Progenitor cell of endocrine pancreas (in vitro differentiated cells): ENCODE measurements at places on chromosomes 12 and 14.

- no peak for DNase-seq
These were observed 73.3 kb downstream of the ERC1 start for GRCh38 chr12:1064317-1064716.

GRCh38 chr14:31993521-31993951 lies 83.6 kb upstream of the ARHGAP5 start:
- no peak for DNase-seq

DNA sequence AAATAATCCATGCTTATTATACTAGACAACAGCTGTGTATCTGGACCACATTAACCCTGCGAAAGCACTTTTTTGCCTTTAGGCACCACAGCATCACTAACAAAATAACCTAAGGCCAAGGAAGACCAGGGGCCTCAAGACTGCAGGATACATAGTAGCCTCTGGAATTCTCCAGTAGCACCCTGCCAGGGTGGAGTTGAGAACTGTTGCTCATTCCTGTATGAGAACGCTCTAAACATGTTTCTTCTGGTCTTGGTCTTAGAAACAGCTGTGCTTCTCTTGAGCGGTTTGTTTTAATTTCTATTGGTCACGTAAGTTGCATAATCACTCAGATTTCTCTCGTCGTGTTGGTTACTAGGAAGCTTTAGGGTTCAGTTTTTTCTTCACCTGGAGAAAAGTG lies 7.9 kb downstream of the B4GALNT3 start:
- no peak for DNase-seq

- no peak for DNase-seq
These were observed 3.9 kb upstream of the VDR start for GRCh38 chr12:47908738-47909137.

- DNase-seq, result no peak
These were observed 67.6 kb upstream of the SLC38A4 start for GRCh38 chr12:46893434-46893833.

GRCh38 chr12:105492591-105493545 lies 162.4 kb downstream of the C12orf75 start:
- DNase-seq, result no peak

GRCh38 chr14:98298481-98299244 lies 973.3 kb downstream of the BCL11B start:
- no peak for DNase-seq

DNA sequence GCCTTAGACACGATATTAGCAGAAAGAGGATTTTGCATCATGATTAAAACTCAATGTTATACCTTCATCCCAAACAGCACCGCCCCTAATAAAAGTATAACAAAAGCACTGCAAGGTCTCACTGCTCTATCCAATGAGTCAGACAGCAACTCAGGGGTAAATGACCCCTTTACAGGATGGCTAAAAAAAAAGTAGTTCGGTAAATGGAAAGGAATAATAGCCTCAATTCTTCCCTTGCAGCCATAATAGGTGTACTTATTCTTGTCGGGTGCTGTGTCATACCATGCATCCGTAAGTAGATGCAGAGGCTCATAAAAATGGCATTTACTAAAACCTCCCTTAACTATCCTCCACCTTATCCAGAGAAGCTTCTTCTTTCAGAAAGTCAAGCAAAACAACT lies 53.9 kb upstream of the AP4S1 start:
- DNase-seq, result no peak
